H1 (cell line): ENCODE measurements at places on chromosomes 4 and X. TPM values are rescaled to one million over a fixed set of nuclear protein-coding genes. Genes with fewer than 3 reads are reported as not detected.

DNA sequence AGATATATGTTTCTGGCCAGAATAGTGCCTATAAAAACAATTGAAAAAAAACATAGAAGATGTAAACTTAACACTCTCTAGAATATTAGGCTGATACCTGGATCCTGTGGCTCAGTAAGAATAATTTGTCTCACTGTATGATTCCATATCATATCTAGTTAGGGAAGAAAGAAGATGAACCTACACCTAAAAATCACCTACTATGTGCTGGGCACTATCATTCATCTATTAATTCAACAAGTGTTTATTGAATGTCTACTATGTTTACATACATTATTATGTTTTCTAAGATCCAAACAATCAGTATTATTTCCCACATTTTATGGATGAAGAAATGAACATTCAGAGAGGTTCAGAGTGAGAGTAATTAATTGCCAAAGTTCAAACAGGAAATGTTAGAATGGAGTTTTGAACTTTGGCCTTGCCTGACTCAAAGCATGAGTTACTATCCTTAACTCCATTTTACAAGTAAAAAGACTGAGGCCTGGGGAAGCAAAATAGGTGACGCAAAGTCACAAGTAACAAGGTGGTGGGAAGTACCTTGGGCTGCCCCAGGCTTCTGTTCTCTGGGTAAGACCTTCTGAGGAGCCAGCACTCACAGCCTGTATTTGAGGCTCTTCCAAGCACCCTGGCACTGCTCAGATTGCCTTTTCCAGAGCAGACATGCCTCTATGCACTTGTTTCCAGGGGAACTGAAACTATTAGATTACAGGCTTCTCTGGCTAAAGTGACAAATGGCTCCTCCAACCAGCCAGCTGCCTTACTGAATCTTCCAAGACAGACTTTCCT, 111.1 kb upstream of the ACSL4 start:
- DNase-seq, result no peak

GRCh38 chr4:39230462-39230861, 48.1 kb downstream of the WDR19 start:
- no peak for DNase-seq

GRCh38 chr4:129614611-129615010, 518.7 kb downstream of the C4orf33 start:
- DNase-seq, result no peak

MND1 gene
- total RNA-seq, result 26.2 and 27.4 TPM in 2 replicates

GRCh38 chr4:152169683-152170082, 366.2 kb downstream of the FBXW7 start:
- no peak for DNase-seq
